ENCODE measurements at places on chromosomes 7 and 10. TPM values are rescaled to one million over a fixed set of nuclear protein-coding genes. Genes with fewer than 3 reads are reported as not detected.

SUFU gene
- 2.6 TPM for total RNA-seq

PIP gene
- total RNA-seq = 0.28 TPM

CDH23 gene
- total RNA-seq = 9.1 TPM

SFTPA1 gene
- 1.4 TPM for total RNA-seq

RELN gene
- total RNA-seq = 0.28 TPM

DNA sequence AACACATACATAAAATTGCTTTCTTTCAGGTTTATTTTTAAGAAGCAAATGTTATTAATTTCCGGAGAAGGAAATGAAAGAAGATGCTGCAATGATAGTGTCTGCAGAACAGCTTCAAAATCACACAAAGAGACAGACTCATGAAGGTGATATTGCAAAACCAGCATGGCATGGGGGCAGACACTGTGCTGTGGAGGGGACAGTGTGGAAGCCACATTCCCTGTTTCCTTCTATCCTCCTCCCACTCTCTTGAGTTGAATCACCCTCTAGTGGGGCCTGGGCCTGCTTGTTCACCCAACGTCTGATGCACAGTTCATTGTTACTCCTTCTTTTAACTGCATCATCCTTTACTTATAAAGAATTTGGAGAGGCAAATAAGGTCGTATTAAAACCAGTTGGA, 104.0 kb upstream of the INSIG1 start:
- no peak for DNase-seq

DNA sequence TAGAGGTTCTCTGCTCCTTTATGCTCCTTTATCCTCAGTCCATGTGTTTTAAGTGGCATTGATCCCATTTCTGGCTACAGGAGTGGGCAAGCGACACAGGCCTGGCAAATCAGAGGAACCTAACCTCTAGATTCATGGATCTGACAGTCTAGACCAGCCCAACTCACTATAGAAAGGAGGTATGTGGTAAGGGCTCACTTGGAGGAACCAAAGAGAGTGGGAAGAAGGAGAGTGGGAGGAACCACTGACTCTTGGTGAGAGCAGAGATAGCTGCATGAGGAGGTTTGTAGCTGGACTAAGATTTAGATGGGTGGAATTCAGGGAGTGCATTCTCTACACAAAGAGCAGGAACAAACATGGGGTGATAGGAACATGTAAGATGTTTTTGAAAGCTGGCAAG, 11.6 kb upstream of the FRAT1 start:
- no peak for DNase-seq

GRCh38 chr10:120802935-120803334, 48.2 kb upstream of the WDR11 start:
- DNase-seq = no peak

DNA sequence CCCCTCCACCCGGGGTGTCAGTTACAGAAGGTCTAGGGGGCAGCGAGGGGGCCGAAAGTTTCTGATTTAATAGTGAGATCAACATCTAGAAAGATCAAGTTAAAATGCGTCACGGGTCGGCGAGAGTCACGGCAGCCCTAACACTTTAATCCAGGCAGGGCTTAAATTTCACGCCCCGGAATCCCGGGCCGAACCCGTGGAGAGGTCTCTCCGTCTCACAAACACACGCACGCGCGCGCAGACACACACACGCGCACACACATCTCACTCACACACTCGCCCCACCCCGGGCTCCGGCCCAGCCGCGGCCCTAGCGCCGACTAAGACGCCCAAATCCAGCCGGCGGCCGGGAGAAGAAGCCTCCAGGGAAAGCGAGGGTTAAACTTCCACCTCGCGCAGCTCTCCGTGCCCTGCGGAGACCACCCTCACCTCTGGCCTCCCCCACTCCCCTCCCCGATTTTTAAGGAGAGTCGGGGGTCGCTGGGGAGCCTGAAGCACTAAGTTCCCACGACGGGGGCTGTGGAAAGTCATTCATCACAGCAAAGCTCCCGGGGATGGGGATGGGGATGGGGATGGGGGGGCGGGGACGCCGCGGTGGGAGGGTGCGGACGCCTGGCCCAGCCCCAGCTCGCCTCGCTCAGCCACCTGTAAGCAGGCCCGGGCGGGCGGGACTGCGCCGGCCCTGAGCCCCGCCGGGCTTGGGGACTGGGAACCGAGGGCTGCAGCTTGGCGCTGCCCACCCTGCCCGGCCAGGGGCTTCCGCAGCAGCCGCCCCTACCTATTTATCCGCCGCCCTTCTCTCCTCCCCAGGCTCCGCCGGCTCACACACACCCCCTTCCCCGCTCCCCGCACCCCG, 1.6 kb downstream of the PDGFA start:
- no peak for DNase-seq

GRCh38 chr7:29490094-29490607, 73.5 kb upstream of the PRR15 start:
- no peak for DNase-seq

DNA sequence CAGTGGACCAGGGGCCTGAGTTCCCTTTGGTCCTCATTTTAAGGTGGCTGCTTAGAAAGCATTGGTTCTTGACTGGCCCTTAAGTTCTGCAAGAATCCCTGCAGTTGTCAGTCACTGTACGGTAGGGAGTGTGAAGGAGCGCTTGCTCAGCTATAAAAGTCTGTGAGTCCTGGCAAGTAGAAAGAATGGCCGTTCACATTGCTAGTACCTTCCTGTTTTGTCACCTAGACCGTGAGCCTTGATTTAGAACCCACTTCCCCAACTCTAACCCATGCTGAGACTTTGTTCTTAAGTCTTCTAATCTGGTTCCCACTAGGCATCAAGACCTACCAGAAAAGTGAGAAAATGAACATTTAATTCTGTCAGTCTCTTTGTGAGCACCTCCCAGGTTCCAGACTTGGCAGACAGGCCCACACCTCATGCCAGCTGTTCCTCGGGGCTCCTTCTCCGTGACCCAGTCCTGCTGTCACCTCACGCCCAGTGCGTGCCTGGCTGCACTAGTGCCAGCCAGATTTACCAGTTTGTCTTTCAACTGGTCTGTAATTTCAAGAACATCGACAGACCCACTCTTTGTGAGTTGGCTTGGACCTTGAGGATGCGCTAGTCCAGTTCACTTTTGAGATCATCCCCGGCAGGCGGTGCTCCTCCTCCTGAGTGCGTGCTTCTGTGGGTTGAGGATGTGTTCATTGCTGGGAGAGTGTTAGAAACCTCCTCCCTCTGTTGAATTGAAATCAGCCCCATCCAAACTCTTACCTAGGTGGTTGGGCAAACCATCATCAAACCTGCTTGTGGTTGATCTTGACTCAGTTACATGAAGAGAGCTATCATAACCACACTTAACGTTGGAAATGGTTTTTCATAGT, 78.5 kb downstream of the SHH start:
- no peak for DNase-seq

GRCh38 chr7:139767561-139767982, 10.2 kb downstream of the HIPK2 start:
- DNase-seq = peak; percentile 34

DNA sequence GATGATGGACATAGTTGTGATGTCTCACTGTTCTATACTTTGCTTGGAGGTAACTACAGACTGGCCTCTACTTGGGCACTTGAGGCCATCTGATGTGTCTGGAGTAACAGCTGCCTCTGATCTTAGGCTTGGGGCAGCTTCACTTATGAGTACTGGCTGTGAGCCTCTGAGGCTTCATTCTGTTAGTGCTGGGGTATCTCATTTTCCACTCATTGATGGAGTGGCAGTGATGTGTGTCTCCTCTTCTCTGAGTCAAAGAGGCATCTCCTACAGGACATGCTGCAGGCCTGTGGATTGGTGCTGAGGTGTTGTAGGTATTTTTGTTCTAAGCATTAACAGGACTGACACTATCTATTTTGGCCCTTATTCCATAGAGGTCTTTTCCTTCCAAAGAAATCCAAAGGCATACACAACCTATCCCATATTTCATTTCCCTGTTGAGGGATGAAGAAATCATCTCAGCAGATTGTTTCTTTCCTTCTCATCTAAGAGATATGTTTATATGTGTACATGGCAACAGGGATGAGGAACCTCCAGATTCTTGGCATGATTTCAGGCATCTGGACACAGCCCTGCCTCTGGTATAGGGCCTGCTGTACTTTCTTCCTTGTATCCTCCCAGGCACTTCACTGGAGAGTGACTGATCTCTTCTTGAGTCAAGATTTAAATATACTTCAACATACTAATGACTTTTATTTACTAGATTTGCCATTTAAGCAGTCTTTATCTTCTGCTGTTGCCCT, 65.7 kb upstream of the NOBOX start:
- DNase-seq = no peak

DNA sequence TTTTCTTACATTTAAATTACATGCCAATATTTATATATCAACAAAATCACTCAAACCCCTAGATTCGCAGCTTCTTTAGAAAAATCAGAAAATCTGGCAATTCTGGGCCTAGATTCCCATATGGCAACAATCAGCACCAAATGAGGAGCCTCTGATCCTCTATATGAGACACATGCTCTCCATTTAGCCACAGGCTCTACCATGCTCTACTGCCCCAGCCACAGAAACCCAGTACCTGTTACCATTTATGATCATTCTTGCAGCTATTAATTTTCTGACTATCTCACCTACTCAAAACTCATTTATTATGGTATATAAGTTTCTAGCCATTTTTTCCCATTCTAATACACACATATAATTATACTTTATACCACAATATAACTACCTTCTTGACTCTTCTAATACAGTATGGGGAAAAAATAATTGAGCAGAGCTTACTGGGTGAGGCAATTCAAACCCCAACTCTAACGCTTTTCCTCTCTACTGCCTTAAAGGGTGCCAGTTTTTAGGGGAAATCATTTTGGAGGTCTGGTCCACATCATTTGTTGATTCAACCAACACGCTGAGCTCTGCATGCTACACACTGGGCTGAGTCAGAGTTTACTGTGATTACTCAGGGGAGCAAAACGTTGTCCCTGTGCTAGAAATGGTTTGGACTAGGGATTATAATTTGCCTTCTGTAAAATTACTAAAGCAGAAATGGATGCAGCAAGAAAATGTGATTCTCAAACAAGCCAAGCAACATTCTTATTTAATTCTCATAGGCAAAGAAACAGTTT, 11.6 kb downstream of the PDLIM1 start:
- DNase-seq = no peak

DNA sequence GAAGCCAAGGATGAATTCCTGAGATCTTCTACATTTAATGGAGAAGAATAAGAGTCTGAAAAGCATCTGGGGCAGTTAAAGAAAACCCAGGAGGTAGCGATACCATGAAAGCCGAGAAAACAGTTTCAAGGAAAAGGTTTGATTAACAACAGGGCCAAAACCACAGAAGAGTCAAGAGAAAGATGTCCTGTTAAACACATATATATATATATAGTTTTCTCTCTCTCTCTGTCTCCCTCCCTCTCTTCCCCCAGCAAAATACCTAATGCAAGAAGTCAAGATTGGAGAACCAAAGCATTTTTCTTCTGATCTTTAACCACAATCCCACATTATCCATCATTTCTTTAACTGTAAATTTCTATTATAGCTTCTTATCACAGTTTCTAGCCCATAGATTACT, 261.4 kb downstream of the SNX13 start:
- DNase-seq = no peak

DNA sequence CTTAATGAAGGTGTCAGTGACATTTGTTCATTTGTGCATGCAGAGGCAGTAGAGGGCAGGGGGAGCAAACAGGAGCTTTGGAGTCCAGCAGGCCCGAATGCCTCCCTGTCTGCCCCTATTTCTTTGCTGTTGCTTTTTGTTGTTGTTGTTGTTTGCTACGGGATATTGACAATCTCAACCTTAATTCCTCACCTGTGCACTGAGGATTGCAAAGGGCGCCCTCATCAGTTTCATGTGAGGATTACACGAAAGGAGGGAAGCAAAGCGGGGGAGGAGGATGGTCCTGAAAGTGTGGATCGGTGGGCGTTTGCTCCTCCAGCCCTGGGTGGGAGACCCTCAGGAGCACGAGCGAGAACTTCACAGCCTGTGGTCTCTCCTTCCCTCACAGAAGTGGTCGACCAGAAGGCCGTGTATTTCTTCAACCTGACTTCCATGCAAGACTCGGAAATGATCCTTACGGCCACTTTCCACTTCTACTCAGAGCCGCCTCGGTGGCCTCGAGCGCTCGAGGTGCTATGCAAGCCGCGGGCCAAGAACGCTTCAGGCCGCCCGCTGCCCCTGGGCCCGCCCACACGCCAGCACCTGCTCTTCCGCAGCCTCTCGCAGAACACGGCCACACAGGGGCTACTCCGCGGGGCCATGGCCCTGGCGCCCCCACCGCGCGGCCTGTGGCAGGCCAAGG, 9.6 kb downstream of the GDF10 start:
- no peak for DNase-seq

DNA sequence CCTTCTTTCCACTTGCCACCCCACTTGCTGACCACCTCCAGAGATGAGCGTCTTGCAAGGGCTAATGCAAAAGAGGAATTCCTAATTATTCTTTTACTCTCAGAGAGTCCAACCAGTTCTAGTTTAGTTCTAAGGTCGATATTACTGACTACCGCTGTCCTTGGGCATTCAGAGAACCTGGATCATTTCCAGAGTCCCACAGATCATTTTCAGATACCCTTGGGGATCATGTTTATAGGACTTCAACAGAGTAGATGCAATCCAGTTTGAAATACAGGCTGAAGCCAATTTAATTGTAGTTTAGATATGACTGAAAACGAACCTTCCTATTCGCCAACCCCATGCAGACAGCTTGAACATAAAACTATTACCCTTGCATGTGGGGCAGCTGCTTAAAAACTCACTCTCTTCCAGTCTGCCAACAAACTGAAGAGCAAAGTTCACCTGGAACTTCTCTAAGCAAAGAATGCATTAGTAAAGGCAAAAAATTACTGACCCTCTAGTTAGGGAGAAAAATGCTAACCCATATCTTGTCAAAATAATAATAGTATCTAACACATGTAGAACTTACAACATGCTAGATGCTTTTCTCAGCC, 22.4 kb downstream of the CFAP69 start:
- no peak for DNase-seq

GRCh38 chr7:24026351-24026750, 257.6 kb upstream of the NPY start:
- DNase-seq = no peak

DNA sequence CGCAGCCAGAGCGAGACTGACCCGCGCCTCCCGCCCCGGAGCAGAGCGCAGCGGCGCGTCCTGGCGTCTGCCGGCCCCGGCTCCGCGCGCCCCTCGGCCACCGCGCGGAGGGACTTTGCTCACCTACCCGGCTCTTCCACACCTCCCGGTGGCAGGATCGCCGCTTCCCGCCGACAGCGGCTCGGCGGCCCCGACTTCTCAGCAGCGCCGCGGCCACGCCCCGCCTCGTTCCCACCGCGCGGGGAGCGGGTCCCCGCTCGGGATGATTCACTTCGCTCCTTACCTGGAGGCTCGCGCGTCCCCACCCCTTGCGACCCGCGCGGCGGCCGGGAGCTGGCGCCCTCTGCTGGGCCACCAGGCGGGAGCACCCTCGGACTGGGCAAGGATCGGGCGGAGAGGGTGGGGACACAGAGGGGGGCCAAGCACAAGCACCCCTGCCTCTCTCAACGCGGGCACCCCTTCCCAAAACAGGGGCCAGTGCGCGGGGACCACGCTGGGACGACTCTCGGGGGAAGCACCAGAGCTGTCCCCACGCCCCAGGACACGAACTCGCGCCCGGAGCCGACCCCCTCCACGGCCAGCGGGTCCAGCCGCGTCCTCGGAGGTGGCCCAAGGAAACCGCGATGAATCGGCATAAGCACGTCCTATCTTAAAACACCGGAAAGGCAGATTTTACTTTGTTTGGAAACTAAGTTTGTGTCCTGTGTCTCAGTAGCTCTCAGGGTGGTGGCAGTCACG, 101.0 kb upstream of the SVIL start:
- DNase-seq = peak; percentile 34
